T-helper 17 cell (primary cell): ENCODE measurements at places on chromosomes 1 and 21.

DNA sequence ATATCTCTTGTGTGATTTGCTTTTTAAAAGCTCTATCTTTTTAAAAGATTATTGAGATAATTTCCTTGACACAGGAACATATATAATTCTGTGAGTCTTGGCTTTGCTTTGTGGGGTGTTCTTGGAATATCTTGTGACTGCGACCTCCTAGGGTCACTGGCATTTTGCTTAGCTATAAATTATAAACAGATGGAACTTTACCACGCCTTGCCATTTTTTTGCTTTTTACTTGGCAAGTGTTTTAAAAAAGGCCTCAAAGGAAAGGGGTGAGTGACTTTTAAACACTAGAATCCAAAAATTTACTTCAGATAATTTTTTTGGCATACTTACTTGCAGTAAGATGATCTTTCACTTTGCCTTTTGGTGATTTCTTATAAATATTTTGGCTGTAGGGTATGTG, 43.6 kb downstream of the ALG6 start:
- no peak for DNase-seq

DNA sequence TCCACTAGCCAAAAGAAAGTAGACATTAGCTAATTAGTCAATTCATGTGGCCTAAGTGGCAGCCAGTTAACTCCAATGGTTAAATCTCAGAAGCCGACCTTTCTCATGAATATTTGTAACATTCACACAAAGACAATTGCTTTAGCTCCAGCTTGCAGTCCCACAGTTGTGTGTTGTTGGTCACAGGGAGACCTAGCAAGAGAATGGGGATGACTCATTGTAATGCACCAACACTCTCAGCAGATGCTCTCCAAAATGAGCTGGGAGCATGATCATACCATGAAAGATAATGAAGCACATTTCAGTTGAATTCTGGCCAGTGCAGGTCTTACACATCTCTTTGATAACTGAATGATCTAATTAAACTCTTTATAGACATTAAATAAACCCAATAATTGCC, 160.4 kb downstream of the HLX start:
- DNase-seq = no peak

DNA sequence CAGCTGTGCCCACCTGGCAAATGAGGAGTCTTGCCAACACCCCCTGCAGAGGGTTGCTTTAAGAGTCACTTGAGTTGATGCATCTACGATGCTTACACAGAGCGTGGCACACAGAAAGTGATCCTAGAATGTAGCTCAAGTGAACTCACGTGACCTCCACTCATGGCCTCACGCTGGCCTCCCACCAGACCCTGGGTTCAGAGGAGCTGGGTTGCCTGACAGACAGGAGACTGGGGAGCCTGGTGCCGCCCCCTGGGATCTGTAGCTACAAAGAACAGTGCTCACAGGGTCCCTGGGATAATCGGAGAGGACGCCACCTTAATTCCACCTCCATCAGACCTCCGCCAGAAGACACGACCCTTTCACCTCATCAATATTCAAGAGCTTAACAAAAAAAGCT, 81.4 kb upstream of the CASZ1 start:
- no peak for DNase-seq

DNA sequence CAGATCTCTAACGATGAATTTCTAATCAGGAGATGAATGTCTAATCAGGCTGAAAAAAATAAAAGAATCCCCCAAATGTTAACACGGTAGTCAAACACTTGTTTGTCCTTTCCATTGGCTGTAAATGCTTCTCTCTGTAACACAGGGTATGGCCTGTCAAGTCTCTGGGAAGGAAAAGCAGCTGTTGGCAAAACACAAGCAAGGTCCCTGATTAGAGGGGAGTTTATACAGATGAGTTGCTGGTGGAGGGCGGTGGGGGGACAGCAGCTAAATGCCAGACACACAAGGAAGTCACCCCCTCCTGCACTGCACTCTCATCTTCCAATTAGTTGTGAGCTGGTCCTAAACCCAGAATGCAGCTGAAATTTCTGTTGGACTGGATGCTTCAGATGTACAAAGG, 51.0 kb downstream of the PGBD5 start:
- no peak for DNase-seq

DNA sequence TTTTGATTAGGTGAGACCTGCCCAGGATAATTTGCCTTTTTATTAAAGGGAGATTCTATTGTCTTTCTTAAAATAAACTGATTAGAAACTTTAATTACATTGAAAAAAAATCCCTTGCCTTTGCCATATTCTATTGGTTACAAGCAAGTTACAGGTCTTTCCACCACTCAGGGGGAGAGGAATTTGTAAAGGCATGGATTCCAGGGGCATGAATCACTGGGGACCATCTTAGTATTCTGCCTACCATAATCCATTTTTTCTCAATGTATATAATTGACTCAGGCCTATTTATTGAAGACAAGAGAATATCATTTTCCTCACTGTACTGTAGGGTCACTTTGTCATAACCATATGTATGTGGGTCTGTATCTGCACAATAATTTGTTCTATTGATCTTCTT, 124.3 kb upstream of the PDE4B start:
- DNase-seq = no peak

DNA sequence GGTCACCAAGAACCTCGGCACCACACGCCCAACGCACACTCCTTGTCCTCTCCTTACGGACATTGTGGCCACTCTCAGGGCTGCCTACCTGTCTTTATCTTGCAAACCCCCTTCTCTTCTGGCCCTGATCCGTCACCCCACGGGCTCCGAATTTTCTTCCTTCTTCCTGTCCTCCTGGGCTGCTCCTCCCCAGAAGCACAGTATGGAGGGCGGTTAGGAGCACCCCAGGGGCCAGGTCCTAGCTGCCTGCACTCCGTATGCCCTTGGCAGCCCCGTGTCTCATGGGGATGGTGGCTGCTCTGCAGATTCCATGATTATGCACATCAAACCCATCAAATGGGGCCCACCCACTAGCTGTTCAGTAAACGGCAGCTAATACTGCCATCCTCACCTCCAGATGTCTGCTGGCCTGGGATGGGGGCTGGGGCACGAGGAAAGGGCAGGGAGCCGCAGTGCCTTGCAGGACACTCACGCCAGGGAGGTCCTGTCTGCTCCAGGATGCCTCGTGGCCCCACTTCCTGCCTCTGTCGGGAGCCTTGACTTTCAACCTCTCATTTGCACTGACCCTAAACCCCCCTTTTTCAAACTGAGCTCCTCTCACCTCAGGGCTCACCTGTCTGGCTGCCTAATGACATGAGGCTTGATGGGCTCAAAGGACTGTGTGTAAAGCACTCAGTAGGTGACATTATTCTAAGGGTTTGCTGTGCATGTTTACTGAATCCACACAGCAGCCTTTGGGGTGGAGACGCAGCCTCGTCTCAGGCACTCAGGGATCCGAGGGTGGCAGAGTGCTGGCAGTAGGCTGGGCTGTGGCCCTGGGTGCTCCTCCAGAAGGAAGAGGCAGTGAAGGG, 4.4 kb downstream of the TTC34 start:
- DNase-seq = peak; percentile 3

- no peak for DNase-seq
Observed at GRCh38 chr1:40404670-40405462, 31.3 kb downstream of the SMAP2 start.

GRCh38 chr1:181674617-181675016, 191.3 kb downstream of the CACNA1E start:
- no peak for DNase-seq

- no peak for DNase-seq
Observed at GRCh38 chr21:32413697-32414578, 1.4 kb downstream of the EVA1C start.

GRCh38 chr21:35053356-35054096, 4.4 kb upstream of the RUNX1 start:
- no peak for DNase-seq

DNA sequence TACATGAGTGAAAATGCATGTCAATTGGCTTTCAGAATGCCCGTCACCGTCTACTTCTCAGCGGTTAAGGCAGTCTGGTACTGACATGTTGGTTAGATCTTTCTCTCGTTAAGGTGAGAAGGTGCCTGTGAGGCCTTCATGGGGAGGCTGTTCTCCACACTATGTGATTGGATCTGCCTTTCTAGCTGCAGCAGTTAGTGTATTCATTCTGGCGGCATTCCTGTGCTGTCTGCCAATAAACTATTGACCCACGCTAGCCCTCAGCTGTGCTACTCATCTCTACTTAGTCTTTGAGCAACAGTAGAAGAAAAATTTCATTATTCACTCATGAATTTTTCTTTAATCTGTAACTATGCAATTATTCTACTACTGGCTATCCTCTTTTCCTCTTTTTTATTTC, 32.0 kb downstream of the CCSAP start:
- DNase-seq = no peak

DNA sequence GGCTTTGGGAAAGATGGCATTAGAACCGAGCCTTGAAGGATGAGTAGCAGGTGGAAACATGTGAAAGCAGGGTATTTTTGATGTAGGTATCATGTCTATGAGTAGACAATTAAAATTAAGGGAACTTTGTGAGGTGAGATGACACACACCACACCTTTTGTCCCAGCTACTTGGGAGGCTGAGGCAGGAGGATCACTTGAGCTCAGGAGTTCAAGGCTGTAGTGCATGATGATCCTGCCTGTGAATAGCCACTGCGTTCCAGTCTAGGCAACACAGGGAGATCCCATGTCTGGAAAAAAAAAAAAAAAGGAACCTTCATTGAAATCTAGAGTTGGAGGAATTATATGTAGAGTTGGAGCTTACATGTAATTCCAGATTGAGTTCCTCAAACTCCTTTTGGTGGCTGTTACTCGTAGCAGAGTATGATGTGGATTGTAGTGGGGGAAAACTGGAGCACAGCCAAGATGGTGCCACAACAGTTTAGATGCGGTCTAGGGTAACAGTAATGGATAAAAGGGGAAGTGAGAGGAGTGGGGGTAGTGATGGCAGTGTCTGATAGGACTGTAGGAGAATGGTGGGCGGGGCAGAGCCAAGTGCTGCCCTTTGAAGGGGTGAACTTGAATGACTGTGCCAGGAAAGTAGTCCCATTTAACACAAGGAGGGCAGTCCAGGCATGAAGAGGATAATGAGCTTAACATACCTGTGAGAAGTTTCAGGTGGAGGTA, 17.4 kb downstream of the AK4 start:
- no peak for DNase-seq

- DNase-seq = no peak
Observed at GRCh38 chr1:189434461-189434860, 1043.2 kb downstream of the BRINP3 start.

DNA sequence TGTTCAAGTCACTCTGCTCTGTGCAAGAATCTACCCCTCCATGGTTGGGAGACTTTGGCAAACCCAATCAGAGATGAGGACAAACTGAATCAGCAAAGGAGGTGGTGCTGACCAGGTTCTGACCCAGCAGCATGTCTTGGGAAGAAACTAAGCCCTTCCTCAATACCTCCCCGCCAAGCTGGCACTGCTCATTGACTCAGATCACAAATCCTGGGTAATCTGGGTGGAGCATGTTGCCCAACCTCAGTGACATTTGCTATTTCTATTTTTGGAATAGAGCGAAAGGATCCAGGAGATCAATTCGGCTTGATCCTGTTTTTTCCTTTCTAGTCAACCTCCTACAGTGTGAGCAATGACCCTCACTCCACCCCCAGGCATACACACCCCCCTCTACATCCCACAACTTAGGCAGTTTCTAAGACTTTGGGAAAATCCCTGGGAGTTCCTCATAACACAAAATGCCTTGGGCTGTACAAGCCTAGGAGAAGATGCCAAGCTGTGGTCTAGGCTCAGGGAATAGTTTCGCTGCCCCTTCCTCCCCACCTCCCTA, 166.8 kb upstream of the KCNJ6 start:
- no peak for DNase-seq

DNA sequence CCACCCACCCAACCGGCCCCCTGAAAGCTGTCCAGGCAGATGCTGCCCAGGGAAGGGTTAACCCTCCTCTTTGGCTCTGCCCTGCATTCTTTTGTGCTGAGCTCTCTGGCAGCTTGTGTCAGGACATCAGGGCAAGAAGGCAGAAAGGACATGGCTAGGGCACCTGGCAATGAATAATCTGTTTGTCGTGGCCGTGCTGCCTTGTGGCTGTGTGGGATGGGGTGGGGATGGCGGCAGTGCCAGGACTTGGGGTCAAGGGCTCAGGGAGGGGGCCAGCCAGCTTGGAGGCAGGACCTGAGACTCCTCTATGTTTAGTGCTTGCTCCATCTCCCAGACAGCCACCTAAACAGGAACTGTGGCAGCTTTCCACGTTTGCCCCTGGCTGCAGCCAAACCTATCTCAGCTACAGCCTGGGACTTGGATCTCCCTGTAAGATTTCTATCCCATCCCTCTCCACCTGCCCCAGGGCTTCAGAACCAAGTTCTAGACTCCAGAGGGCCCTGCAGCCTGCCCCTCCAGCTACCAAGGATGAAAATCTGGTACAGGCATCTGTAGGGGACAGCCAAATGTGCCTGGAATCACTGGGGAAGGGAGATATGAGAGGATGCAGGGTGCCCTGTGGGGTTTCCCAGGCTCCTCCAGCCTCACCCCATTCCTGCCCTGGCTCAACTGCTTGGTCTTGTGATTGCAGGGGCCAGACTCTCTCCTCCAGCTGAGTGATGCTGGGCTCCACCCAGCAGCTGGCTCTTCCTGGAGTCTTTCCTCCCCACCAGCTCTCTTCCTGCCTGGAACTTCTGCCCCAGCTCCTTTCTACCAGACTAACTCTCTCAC, 9.6 kb upstream of the GPR37L1 start:
- DNase-seq = no peak

- DNase-seq = no peak
Observed at GRCh38 chr21:42973309-42973990, 912 bp upstream of the PKNOX1 start.

DNA sequence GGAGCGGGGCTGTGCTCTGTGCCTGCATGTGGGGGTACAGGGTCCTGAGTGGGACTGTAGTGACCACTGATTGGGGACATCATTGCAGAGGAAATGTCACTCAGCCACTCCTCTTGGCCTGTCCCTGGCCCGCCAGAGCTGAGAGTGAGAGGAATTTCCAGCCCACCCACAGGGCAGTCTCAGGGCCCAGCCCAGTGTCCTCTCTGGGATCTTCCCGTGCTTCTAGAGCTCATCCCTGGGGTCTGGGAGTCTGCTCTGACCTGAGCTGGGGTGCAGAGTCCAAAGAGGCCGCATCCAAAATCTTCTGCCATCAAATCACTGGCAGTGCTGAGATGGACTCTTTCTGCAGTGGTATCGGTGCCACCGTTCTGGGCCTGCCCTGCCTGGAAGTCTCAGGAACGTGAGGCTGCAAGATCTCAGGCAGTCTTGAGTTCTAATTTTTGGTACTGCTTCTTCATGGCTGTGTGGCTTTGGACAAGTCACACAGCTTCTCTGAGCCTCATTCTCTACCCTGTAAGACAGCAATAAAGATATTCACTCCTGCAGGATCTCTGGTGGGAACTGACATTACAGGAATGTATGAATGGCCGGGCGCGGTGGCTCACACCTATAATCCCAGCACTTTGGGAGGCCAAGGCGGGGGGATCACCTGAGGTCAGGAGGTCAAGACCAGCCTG, 100.8 kb upstream of the TARDBP start:
- no peak for DNase-seq

DNA sequence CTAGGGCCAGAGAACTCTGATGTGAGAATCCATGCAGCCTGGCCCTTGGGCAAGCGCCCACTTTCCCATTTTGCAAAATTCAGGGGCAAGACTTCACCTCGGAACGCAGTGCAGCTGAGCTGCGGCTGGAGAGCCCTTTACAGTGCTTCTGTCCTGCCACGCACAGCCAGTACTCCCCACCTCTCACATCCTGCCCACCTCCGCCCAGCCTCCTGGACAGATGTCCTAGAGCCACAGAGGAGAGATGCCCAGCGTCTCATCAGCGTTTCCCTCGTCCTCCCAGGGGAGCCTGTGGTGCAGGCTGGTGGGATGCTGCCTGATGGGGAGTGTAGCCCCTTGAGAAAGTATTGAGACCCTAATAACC, 29.6 kb downstream of the RUNX3 start:
- DNase-seq = peak; percentile 4

- DNase-seq = no peak
Observed at GRCh38 chr21:26125433-26126167, 45.0 kb downstream of the APP start.

GRCh38 chr1:77582905-77583304, 99.6 kb downstream of the ZZZ3 start:
- no peak for DNase-seq
